ENCODE measurements at places on chromosomes 4 and X.

DNA sequence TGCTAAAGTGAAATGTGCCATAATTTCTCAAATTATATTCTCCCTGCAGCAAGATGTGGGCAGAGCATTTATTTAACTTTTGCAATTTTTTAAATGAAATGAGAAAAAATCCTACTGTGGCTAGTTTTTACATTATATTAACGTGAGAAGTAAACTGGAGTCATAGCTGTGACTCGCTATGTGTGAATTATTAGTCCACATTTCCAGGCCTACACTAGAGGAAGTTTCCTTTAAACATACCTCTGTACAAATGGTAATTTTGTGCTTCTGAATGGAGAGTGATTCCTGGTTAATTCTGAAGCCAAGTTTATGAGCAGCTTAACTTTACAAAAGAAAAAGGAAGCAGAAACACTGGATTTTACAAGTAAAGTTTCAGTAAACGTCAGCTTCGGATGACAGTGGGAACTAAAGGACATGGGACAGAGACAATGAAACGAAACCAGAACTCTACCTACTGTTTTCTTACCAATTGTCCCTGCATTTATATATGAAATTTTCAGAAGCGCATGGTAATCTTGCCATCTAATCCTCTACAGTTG, 72.4 kb downstream of the FBXO8 start:
- DNase-seq, result no peak

DNA sequence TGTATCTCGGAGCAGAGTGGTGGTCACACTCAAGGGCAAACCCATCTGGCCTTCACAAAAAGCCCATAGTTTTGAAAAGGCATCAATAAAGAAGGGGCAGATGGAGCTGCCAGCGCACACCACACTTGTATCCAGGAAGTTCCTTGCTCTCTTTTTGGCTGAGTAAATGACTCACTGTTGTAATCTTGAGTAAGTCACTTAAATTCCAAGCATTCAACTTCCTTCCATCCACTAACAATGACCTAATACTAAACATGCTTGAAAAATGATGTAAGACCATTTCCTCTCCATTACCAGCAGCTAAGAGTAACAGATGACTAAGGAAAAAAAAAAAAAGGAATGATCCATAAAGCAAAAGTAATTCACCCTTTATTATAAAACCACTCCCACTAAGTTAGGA, 32.4 kb upstream of the MYOZ2 start:
- no peak for DNase-seq

DNA sequence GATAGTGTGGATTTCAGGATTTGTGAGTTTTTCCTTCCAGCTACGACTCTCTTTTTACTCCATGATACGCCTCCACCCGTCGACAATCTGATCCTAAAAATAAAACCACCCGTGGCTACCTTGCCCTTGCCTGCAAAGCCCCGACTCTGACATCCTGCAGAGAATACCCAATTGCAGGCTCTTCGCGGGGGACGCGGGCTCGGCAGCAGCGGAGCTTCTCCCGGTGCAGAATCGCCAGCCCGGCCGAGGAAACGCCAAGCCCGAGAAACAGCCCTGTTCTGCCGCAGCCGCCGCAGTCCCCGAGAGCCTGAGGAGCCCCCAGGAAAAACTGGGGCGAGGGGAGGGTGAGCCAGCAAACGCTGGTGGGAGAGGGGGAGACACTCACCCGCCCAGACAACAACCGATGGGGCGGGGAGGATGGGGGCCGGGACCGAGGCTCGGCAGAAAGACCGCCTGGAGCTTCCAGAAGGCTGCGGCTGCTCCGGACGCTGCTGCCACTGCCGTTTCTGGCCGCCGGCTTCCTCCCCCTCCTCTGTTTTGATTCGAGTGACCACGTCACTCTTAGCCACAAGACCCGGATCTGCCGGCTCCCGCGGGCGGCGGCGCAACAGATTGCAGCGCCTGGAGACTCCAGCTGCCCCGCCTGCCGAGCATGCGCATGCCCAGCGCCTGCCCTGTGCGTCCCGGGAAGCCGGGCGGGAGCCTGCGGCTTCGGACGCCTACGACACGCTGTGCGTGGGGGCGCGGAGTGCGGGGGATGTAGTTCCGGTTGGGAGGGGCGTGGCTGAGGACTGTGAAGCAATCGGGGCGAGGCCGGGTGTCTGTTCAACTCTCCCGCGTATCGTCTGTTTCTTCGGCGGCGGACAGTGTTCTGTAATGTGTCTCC, at the start of gene SMIM14:
SMIM14 (minus strand) TSS at position 512 of the 886 bp plus-strand sequence. CDS start 33,720 bp downstream, outside the sequence.
- peak; percentile 84 for DNase-seq

- DNase-seq, result no peak
Observed at GRCh38 chr4:5908876-5909427, 16.1 kb upstream of the CRMP1 start.

- no peak for DNase-seq
Observed at GRCh38 chr4:103786593-103786992, 66.8 kb upstream of the TACR3 start.

- DNase-seq, result no peak
Observed at GRCh38 chrX:14017399-14017798, 12.3 kb downstream of the GEMIN8 start.

DNA sequence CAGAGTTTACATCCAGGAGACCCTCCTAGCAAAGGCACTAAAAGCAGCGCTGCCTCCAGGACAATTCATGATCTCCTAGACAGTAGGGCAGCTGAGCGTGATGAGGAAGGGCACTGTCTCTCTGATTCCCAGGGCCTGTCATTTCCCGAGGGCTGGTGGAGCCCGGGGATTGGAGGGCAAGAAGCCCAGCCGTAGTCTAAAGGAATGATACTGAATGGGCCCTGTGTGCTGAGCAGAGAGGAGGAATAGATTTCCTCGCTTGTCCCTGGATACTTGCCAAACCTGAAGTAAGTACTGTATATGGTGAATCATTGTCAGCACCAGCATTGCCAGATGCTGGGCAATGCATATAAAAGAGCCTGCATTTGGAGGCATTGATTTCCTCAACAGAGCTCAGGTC, 88.0 kb upstream of the SLITRK2 start:
- no peak for DNase-seq

GRCh38 chrX:44060221-44060620, 87.0 kb upstream of the NDP start:
- DNase-seq, result no peak

GRCh38 chrX:68824152-68824433, 4.7 kb upstream of the EFNB1 start:
- DNase-seq, result no peak

GRCh38 chr4:169164669-169165415, 105.9 kb downstream of the SH3RF1 start:
- DNase-seq, result no peak

DNA sequence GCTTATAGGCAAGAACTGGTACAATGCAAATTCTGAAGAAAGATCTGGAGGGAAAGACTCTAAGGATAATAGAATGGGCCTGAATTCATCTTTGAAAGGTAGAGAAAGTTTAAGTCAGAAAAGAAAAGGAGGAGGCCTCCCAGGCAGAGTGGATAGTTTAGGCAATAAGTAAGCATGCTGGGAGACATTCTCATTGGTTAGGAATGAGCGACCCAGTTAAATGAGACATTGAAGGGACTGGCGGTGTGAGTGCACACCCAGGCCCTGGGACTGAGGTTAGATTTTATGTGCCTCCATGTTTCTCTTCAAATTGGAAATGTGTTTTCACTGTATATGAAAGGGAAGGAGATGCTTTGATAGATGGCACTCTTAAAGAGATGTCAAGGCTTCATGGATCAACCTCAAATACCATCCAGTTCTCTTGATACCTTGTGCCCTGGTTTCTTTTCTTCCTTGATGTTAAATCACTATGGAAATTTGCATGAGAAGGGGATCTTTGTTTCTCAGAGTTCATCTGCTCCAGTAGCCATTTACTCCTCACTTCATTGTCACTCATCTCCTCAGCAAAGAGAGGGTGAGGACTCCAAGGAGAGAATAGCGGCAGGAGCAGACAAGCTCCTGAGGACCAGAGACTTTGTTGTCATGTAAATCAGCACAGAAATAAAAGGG, 584.2 kb upstream of the INTU start:
- peak; percentile 9 for DNase-seq

DNA sequence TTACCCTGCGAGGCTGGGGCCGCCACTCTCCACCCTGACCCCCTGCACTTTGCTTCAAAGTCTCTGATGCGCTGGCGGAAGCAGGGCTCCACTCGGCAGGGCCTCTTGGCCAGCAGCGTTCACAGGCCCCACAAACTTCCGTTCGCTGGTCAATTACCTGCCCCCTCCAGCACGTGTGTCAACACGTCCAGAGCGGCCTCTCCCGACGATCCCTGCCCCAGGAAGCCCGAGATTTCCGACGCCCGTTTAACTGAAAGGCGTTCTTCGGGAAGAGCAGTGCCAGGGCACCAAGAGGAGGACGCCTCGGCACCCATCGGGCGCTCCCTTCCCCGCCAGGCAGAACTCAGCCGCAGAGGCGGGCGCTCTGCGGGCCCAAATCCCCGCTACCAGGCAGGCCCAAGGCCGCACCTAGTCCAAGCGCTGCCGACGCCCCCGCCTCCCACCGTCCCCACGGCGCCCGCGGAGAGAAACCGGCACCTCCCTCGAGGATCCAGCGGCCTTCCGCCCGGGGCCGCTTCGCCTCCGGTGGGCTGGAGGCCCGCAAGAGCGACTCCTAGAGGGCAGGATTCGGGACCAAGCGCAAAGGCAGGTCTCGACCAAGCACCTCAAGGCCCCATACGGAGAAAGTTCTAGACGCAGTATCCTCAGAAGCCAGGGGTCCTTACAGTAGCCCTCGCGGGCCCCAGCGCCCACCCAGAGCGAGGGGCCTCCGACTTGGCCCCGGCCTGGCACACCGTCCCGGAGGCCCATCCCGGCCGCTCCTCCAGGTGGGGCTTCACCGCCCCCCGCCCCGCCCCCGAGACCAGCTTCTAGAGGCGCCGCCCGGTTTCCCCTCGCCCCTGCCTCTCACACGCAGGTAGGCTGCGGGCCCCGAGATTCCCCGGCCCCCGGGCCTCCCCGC, 586 bp downstream of the BCAP31 start:
- no peak for DNase-seq

DNA sequence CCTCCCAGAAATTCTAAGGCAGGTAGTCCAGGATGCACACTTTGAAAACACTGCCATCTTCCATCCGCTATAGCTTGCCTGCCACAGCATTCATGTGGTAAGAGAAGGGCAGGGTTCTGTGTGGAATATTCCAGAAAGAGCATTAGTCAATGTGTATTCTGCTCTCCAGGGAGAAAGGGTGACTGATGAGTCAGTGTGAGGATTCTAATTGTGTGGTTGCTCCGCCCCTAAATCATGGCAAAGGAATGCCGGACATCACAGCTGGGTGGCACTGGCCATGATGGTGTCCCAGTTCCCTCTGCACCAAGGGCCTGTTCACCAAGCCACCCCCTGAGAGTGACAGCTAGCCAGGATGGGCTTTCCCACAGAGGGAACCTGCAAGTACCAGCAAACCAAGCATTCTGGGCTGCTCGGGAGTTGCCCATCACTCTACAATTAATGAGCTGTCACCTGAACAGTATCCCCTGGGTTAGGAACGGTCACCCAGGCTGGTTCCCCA, 9.5 kb downstream of the IDS start:
- no peak for DNase-seq

DNA sequence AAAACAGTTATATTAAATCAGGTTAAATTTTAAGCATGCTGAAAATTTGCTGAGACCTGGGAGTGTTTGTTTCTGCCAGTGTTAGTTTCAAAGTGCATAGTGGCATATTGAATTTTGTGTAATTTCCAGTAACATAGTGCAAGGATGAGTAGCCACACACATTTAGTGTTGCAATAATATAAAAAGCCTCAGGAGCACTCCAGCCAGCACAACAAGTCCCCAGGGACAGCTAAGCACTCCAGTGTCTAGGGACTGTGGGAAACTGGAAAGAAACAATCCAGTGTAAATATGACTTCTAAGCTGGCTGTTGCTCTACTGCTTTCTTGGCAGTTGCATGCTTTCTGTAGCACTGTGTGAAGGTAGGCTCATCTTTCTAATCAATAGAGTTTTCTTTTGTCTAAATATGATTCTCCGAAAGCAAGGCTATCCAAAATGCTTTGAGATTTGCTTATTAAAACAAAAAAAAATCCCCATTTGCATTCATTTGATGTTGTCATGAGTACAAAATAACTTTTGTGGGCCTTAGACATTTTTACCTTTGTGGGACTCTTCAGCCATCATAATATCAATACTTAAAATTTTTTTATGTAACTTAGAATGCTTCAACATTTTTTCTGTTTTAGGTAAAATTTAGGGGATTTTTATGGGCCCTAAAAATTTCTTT, 24.2 kb upstream of the CXCL2 start:
- DNase-seq, result no peak

DNA sequence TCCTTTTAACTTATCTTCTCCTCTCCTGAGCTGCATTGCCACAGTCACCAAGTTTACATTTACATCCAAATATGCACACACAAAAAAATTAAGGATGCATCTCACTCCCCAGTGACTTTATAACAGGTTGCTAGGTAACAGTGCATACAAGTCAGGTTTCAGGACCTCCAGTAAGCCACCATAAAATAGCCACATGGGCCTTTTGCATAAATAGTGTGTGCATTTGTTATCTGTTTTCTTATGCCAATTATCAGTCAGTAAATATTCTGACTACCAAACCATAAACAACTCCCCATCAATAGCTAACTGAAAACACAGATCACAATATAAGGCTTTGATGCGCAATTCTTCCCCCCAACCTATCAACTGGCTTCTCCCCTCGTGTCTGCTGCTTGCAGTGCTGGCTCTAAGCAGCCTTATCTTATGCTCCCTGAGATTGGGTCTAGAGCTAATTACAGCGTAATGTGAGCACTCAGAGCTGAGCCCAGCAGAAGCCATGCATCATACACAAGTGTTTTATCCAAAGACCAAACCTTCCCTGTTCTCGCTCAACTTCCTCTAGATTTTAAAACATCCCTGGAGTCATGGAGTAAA, 55.4 kb downstream of the ZNF827 start:
- DNase-seq, result no peak

Measured in NT2/D1 (cell line).